NCI-H2171 treated with DMSO at 0.1 percent for 48 hours (cell line): ENCODE measurements at places on chromosomes 4 and X.

- no peak for DNase-seq
Measured at GRCh38 chr4:183429489-183429888, 14.9 kb upstream of the CDKN2AIP start.

DNA sequence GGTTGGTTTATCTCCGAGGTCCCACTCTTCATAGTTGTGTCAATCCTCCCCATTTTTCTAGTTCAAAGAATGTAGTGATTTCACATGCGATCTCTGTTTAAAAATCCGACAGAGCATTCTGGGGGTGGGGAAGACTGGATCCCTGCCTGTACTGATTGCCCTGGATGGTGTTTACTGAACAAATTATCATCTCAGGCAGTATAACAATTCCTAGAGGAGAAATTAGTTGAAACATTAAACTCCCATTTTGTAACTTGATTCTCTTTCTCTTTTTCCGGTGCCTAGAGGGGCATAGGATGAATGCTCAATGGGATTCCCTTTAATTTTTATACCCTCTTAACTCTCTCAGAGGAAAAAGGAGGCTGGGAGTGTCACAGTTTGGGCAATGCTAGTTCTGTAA lies 10.0 kb upstream of the CWH43 start:
- DNase-seq = no peak

- no peak for DNase-seq
Measured at GRCh38 chr4:36332782-36333131, 51.3 kb downstream of the DTHD1 start.

GRCh38 chrX:47242321-47242720 lies 9.5 kb downstream of the USP11 start:
- DNase-seq = no peak

GRCh38 chrX:23826653-23827052 lies 43.7 kb downstream of the SAT1 start:
- DNase-seq = no peak
